Gastrocnemius medialis (tissue), 4 donors: ENCODE measurements at places on chromosomes 2 and 18. TPM values are rescaled to one million over a fixed set of nuclear protein-coding genes. Genes with fewer than 3 reads are reported as not detected.
A peak's percentile ranks its signal among the peaks of the same experiment; 100 is the strongest.

- no peak overlapping the region for H3K4me3 ChIP-seq
- no peaks in the 10 kb centered on the region for H3K27me3 ChIP-seq
- DNase-seq: no peak
- no peaks in the 10 kb centered on the region for H3K4me1 ChIP-seq
Observed at GRCh38 chr2:37246205-37246604, 14.7 kb downstream of the NDUFAF7 start.

DNA sequence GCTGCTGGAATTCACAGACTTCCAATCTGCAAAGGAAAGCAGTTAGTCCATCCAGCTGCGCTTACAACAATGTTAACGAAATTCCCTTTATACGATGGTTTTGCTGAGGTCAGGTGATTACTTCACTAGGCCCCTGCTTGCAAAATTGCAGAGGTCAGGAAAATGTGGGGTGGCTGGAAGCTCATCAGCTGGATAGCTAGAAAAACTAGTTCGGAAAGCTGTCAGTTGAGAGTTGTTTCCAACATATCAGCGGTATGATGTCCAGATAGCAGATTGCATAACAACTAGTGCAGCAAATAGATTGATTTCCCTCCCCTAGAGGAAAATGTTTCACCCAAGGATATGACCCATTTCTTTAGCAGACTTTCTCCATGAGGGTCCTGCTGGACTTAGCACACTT is 2021.1 kb upstream of the CELF4 start:
- H3K36me3 ChIP-seq: no peaks in the 10 kb centered on the region
- H3K27ac ChIP-seq: no peak overlapping the region
- DNase-seq: no peak
- no peaks in the 10 kb centered on the region for H3K27me3 ChIP-seq

GRCh38 chr2:235194351-235194750 is 242.5 kb downstream of the SH3BP4 start:
- H3K27ac ChIP-seq: no peak overlapping the region
- H3K36me3 ChIP-seq: no peaks in the 10 kb centered on the region
- no peak overlapping the region for H3K4me3 ChIP-seq
- no peaks in the 10 kb centered on the region for H3K27me3 ChIP-seq

DNA sequence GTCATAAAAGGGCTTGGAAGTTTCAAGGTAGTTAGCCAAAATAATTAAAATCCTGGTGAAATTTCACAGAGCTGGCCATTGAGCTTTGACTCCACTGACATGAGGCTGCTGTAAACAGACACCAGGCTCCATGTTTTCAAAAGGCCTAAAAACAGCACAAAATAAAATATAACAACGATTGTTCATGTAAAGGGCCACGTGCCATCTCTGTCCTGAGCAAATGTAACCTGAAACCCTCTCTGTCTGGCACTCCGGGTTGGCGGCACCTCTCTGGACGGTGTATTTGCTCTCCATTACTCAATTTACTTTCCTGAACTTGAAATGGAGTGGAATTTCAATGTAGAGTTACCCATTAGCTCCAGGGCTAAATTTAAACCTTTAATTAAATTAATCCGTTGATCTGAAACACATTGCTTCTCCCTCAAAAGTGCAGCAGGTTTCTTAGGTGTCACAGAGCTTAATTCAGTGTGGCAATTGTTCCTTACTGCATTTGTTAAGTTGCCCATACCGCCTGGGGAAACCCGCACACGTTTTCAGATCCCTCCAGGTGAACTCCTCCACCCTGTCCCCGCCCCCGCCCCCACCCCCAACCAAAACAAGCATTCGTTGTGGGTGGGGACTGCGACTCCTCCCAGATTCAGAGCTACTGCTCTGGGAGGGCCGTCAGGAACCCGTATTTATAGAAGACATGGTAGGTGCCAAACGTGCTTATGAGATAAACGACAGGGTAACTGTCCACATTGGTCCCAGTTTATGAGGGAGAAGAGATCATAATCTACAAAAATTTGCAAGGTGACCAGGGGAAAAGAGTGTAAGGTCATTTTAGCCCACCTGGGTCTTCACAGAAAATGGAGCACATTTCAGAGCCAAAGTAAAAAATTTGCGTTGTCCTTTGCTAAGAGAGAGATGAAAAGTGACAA is 1.2 kb upstream of the CABLES1 start:
- H3K27ac ChIP-seq: peak overlapping the region; percentile 8
- H3K4me1 ChIP-seq: peaks cover 12% of the 10 kb centered on the region
- H3K27me3 ChIP-seq: peaks cover 21% of the 10 kb centered on the region

Gene REG1B
- total RNA-seq: 1.4 TPM

GRCh38 chr18:77366720-77367641 is 117.3 kb downstream of the GALR1 start:
- H3K36me3 ChIP-seq: no peaks in the 10 kb centered on the region
- no peak for DNase-seq

DNA sequence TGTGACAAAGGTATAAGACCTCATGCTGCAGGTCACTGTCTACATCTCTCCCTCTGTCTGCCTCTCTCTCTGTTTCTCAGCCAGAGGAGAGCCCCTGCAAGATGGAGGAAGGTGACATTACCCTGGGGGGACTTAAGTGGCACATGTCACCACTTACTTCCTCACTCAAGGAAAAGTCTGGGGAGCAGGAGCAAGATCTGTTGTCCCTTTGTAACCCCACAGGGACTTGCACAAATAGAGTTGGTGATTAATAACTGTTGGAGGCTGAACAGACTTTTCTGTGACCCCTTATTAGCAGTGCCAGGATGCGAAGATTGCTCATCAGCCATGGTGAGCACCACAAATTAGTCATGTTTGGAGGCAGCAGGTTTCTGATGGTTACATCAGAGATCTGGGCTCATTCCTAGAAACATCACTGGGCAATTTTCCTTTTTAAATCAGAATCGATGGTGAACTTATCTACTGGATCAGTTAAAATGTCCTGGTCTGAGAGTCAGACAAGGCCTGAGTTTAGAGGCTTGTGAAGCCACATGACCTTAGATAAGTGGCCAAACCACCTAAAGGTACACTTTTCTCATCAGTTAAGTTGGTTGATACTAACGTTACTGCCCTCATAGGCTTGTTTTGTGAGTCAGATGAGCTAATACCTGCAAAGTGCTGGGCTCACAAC is 81.2 kb upstream of the LTBP1 start:
- DNase-seq: no peak
- H3K36me3 ChIP-seq: no peaks in the 10 kb centered on the region
- no peak overlapping the region for H3K27ac ChIP-seq
- no peaks in the 10 kb centered on the region for H3K27me3 ChIP-seq
- no peak overlapping the region for H3K4me3 ChIP-seq

DNA sequence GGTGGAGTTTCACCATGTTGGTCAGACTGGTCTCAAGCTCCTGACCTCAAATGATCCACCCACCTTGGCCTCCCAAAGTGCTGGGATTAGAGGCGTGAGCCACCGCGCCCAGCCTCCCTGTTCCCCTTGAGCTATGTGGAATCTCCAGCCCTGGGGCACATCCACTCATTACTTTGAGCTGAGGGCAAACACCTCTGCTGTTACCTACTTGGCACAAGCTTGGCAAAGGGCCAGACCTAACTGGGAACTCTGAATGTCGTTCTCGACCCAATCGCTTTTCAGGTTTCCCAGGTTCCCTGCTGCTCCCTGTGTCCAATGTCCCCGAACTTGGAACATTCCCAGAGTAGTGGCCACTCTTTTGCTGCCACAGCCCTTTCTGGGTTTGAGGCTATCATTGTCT is 40.6 kb downstream of the CHST10 start:
- no peak for DNase-seq
- no peaks in the 10 kb centered on the region for H3K27me3 ChIP-seq
- no peaks in the 10 kb centered on the region for H3K4me1 ChIP-seq
- no peak overlapping the region for H3K27ac ChIP-seq

Gene TGFA
- total RNA-seq: not detected

GRCh38 chr2:73894475-73894850 is 1.7 kb downstream of the ACTG2 start:
- no peaks in the 10 kb centered on the region for H3K36me3 ChIP-seq
- no peak for DNase-seq
- no peaks in the 10 kb centered on the region for H3K27me3 ChIP-seq
- H3K4me3 ChIP-seq: no peak overlapping the region
- H3K4me1 ChIP-seq: no peaks in the 10 kb centered on the region
- H3K27ac ChIP-seq: no peak overlapping the region

Gene CNTNAP5
- not detected for total RNA-seq

Gene KCNG2
- total RNA-seq: not detected

Gene MEP1B
- not detected for total RNA-seq

GRCh38 chr2:12734914-12735654 is 18.3 kb downstream of the TRIB2 start:
- peaks cover 42% of the 10 kb centered on the region for H3K4me1 ChIP-seq
- no peaks in the 10 kb centered on the region for H3K27me3 ChIP-seq
- peaks cover 2% of the 10 kb centered on the region for H3K36me3 ChIP-seq

DNA sequence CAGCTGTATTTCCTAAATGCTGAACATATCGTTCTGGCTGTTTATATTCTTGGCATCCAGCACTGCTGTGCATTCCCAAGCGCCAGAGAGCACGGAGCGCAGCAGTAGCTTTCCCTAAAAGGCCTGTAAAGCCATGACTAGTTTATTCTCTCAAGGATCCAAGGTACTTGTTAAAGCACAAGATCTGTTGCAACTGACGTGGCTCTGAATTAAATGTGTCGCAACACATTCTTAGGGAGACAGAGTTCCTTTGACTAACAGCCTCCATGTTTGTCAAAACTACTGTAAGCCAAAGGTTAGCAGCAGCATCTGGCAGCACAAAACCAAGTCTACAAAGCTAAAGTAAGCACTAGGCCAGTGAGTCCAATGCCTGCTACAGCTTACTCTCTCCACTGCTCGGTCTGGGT is 188.6 kb upstream of the FN1 start:
- H3K27ac ChIP-seq: no peak overlapping the region
- DNase-seq: peak; percentile 14
- no peaks in the 10 kb centered on the region for H3K36me3 ChIP-seq
- no peaks in the 10 kb centered on the region for H3K4me1 ChIP-seq

GRCh38 chr18:41993151-41993550 is 38.1 kb downstream of the PIK3C3 start:
- H3K4me1 ChIP-seq: no peaks in the 10 kb centered on the region
- H3K27ac ChIP-seq: no peak overlapping the region
- no peak for DNase-seq
- H3K36me3 ChIP-seq: peaks cover 43% of the 10 kb centered on the region
- no peak overlapping the region for H3K4me3 ChIP-seq
- no peaks in the 10 kb centered on the region for H3K27me3 ChIP-seq

GRCh38 chr18:77003316-77003715 is 129.3 kb downstream of the MBP start:
- DNase-seq: no peak
- H3K4me1 ChIP-seq: peaks cover 5% of the 10 kb centered on the region
- H3K4me3 ChIP-seq: no peak overlapping the region
- H3K36me3 ChIP-seq: no peaks in the 10 kb centered on the region
- peak overlapping the region; percentile 41 for H3K27ac ChIP-seq

- no peaks in the 10 kb centered on the region for H3K4me1 ChIP-seq
- H3K27me3 ChIP-seq: no peaks in the 10 kb centered on the region
- H3K36me3 ChIP-seq: no peaks in the 10 kb centered on the region
- H3K27ac ChIP-seq: no peak overlapping the region
- H3K4me3 ChIP-seq: no peak overlapping the region
- no peak for DNase-seq
Observed at GRCh38 chr2:143190431-143190830, 61.2 kb downstream of the ARHGAP15 start.

GRCh38 chr2:165248238-165248637 is 9.0 kb downstream of the SCN2A start:
- DNase-seq: no peak
- H3K4me3 ChIP-seq: no peak overlapping the region
- H3K27ac ChIP-seq: no peak overlapping the region
- no peaks in the 10 kb centered on the region for H3K4me1 ChIP-seq

DNA sequence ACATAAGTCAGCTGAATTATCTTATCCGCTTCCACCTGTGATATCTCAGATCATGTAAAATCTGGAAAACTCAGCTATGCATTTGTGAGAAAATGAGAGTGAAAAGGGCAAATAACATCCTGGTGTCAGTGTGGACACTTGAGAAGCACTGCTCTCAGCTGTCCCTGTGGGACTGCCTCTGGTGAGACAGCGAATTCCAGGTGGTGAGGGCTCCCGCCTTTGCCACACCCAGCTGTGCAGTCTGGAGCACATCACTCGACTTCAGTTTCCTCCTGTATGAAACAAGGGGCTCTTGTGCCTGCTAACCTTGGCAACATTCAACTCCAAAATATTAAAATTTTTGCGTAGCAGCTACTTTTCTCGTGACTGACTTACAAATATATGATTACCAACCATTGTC is 194.9 kb upstream of the BOD1L2 start:
- H3K4me3 ChIP-seq: no peak overlapping the region
- H3K36me3 ChIP-seq: no peaks in the 10 kb centered on the region
- no peaks in the 10 kb centered on the region for H3K27me3 ChIP-seq
- no peaks in the 10 kb centered on the region for H3K4me1 ChIP-seq

Gene RESP18
- total RNA-seq: not detected

DNA sequence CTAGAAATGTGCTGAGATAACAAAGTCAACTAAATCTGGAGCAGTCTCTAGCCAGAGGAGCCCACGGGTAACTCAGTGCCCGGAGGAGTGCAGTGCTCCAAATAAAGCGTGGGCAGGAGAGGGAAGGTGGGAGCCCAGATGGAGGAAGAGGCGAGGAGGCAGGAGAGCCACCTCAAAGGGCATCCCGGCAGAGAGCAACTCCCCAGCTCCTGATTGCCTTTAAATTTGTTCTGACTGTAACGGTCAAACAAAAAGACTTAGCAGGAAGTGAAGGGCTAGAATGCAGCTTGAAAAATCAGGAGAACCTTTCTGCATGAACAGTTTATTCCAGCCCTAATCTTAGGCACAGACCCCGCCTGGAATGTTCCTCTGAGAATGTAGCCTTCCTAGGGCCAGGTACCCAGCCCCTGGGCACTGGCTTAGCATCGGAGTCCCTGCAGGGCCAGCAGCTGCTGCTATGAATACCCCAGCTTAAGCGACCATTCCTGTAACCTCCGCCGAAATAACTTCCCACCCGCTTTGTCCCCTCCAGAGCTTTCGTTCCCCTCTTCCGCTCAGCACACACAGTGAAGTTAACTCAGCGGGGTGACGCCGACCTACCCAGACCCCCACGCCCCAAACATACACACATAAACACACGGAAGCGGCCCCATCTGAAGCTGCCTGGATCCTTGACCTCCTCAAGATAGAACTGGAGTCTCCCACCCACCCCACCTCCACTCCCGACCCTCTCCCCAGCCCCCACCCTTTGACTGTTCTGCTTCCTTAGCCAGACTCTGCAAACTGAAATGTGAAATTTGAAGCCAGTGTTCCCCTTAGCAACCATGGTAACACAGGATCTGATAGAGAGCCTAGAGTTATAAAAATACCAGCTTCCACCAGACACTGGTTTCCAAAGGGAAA is 123.2 kb downstream of the SMAD7 start:
- no peak overlapping the region for H3K4me3 ChIP-seq
- H3K4me1 ChIP-seq: peaks cover 25% of the 10 kb centered on the region
- H3K27ac ChIP-seq: no peak overlapping the region

GRCh38 chr2:42186945-42187632 is 17.9 kb downstream of the EML4 start:
- H3K36me3 ChIP-seq: no peaks in the 10 kb centered on the region
- H3K4me1 ChIP-seq: no peaks in the 10 kb centered on the region
- no peaks in the 10 kb centered on the region for H3K27me3 ChIP-seq
- no peak overlapping the region for H3K4me3 ChIP-seq
- DNase-seq: no peak
- H3K27ac ChIP-seq: no peak overlapping the region

- peak; percentile 18 for DNase-seq
- H3K4me1 ChIP-seq: peaks cover 6% of the 10 kb centered on the region
- no peak overlapping the region for H3K4me3 ChIP-seq
- H3K36me3 ChIP-seq: no peaks in the 10 kb centered on the region
Observed at GRCh38 chr2:112627060-112628040, 18.4 kb upstream of the SLC20A1 start.

Gene NEUROD1
- total RNA-seq: not detected

- H3K4me3 ChIP-seq: no peak overlapping the region
- no peak overlapping the region for H3K27ac ChIP-seq
- no peaks in the 10 kb centered on the region for H3K27me3 ChIP-seq
- H3K36me3 ChIP-seq: no peaks in the 10 kb centered on the region
Observed at GRCh38 chr2:174673440-174673839, 75.8 kb upstream of the WIPF1 start.
